BJ (cell line): ENCODE measurements at places on chromosomes 6 and 20.

- DNase-seq, result no peak
These were observed 146.9 kb downstream of the FUT9 start for GRCh38 chr6:96162711-96163120.

DNA sequence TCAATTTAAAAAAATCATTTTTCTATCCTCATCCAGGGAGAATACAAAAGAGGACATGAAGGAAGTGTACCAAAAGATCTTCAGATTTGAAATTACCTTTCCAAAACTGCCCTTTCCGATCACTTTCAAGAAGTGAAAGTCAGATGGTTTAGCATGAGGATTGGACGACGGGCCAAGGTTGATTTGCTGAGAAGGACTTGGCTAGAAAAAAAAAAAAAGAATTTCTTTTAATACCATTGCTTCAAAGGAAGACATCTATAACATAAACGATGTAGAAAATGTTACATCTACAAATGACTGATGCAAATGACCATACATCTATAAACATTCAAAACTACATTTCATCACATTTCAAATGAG, 120.9 kb upstream of the SLC2A12 start:
- no peak for DNase-seq

DNA sequence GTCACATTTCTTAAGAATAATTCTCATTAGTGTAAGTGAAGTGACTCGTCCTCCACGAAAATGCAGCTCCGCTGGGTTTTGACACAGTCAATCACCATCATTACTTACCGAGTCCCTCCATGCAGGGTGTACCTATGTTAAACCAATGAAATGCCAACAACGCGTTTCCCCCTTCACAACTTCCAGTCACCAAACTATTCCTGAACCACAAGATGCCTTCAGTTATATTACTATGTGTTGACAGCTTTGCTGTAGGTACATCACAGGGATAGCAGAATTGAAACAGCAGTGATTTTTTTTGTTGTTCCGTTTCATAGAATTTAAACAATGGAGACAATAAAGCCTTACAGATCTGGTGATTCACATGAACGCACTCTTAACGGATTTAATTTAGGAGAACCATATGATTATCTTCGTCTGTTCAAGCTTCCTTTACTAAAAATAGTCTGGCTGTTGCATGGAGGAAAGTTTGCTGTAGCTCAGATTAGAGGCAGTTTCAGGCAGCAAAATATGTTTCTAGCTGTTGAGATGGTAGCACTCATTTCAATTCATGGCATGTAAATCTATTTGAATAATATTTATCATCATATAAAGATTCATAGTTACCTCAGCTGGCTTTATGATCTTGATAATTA, 652.8 kb downstream of the PRKN start:
- no peak for DNase-seq

DNA sequence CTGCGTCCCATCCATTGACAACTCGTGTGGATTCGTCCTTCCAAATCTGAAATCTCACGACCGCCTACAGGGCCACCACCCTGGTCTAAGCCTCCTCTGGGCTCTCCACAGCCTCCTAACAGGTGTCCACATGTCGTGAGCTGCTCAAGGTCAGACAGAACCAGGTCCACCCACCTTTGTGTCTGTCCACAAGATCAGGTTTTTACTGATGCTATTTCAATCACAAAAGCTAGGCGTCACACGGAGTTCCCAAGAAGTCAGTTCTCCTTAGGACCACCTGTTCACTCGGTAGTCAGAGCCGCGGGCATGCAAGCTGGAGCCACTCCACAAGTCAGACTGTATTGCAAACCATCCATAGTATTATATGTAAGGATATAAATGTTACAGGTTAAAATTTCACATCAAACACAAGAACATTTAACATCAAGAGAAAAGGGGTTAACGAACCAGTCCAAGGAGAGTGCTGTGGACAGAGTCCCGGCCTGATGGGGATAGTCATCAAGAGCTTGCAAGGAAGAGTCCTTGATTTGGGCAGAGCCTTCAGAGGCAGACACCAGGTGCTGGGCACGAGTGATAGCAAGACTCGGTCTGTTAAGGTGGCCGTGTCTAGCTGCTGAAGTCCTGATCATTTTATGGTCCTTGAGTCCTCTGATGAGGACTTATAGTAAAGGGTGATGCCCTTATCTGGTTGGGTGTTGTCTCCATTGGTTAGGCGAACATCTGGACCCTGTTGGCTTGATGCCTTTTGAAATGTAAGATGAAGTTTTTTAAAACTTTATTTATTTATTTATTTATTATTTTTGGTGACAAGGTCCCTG, 731 bp upstream of the DNPH1 start:
- no peak for DNase-seq

GRCh38 chr6:166707045-166707444, 80.0 kb upstream of the RPS6KA2 start:
- no peak for DNase-seq

DNA sequence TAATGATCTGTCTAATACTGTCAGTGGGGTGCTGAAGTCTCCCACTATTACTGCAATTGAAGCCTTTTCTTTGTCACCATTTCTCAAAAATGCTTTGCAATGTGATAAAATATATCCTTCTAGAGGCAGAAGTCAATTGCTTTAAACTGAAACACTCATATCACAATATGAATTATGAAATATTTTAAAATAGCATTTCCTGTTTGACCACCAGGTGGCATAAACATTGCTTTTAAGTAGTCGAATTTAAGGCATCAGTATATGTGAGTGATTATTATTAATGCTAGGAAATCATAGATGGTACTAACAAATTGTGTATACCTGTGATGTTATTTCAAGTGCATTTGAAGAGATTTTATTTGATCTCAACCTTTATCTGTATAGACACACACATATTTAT, 87.5 kb downstream of the MEI4 start:
- DNase-seq, result no peak

- DNase-seq, result no peak
These were observed 2.4 kb upstream of the SYTL3 start for GRCh38 chr6:158647501-158647900.

- no peak for DNase-seq
These were observed 11.7 kb downstream of the UST start for GRCh38 chr6:148758492-148758891.

DNA sequence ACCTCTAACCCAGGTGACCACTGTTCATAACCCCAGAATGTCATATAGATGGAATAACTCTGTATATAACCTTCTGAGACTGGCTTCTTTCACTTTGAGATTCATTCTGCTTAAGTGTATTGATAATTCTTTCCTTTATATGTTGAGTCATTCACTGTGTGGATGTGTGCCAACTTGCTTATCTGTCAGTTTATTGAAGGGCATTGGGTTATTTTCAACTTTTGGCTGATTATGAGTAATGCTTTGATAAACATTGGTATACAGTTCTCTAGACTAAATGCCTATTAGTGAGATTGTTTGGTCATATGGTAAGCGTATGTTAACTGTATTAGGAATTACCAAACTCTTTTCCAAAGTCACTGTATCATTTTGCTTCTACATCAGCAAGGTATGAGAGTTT, 453.4 kb upstream of the SPTLC3 start:
- DNase-seq, result no peak

GRCh38 chr6:110683241-110683640, 132.0 kb downstream of the CDK19 start:
- DNase-seq, result no peak

DNA sequence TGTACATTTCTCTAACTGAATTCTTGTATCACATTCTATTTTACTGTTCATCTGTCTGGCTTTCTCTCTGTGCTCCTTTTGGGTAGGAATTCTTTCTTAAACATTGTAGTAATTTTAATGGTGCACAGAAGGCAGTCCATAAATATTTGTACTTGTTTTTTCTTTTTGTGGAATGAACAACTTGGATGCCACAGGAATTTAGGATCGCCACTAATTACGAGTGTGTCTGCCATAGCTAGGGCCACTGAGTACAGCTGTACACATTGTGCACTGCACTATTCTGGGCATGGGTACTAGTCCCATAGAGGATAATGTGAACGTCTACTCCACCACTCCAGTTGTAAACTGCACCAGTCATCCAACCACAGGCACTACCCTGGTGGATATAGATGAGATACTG, 39.3 kb upstream of the TMEM200A start:
- no peak for DNase-seq

DNA sequence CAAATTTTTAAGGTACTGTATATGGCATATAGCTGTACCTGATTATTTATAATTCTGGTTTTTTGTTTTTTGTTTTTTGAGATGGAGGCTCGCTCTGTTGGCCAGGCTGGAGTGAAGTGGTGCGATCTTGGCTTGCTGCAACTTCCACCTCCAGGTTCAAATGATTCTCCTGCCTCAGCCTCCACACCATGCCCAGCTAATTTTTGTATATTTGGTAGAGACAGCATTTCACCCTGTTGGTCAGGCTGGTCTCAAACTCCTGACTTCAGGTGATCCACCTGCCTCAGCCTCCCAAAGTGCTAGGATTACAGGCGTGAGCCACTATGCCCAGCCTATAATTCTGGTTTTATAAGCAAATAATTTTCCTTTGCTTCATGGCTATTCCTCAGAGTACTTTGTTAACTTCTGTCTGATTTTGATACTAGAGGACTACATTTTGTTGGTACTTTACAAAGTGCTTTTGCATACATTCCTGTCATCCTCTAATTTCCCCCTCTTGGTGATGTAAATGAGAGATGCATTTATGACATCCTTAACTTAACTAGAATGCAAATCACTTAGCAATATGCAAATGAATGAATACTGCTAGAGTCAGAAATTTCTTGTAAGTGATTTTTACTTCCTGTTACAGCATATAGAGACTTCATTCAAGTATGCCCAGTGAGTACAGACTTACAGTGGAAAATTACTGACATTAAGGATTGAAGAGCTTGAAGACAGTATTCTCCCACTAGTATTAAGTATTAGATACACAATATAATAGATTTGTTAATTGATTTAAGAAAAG, 35.7 kb upstream of the ARID1B start:
- no peak for DNase-seq

DNA sequence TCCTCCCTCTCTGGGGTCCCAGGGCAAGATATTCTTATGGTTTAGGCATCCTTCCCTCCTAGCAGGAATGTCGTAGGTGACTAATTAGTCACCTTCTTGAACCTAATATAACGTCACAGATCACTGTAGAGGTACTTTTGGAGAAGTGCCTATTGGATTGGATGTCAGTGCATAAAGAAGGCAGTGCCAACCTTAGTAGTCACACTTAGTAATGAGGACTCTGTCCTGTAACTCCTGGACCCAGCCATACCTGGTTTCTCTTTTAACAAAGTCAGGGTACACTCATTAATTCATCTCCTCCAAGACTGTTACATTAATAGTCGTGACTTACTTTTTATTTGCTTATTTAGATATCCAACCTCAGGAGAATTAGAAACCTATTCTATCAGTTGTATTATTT, 20.0 kb downstream of the VTA1 start:
- DNase-seq, result no peak

DNA sequence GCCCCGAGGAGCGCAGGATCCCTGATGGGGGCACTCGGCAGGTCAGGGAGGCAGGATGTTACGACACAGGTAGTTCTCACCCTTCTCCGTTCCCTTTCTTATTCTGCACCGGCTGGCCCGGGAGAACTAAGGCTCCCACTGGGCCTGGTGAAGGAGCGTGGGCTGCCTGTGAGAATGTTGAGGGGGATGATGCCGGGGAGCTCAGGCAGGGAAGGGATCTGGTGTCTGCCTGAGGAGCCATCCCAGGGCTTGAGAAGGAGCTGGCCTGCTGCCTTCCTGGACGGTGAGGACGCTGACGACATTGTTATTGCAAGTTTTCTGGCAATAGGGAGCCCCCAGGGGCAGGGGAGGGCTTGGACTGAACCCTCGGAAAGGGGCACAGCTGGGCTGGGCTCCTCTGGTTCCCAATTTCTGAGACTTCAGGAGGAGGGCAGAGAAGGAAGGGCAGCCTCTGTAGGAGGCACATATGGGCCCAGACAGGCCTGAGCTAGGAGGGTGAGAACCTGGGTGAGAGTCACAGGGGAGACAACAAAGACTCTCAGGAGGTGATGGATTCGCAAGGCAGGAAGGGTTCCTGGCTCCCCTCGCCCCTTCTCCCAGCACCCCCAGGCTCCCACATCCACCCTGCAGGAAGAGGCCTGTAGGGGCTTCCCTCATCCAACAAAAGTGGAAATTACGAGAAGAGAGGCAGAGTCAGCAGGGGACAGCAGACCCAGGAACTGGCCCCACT, 32.8 kb downstream of the CYP21A2 start:
- DNase-seq, result no peak

- no peak for DNase-seq
These were observed 6.5 kb upstream of the PTPRT start for GRCh38 chr20:43196243-43196642.

DNA sequence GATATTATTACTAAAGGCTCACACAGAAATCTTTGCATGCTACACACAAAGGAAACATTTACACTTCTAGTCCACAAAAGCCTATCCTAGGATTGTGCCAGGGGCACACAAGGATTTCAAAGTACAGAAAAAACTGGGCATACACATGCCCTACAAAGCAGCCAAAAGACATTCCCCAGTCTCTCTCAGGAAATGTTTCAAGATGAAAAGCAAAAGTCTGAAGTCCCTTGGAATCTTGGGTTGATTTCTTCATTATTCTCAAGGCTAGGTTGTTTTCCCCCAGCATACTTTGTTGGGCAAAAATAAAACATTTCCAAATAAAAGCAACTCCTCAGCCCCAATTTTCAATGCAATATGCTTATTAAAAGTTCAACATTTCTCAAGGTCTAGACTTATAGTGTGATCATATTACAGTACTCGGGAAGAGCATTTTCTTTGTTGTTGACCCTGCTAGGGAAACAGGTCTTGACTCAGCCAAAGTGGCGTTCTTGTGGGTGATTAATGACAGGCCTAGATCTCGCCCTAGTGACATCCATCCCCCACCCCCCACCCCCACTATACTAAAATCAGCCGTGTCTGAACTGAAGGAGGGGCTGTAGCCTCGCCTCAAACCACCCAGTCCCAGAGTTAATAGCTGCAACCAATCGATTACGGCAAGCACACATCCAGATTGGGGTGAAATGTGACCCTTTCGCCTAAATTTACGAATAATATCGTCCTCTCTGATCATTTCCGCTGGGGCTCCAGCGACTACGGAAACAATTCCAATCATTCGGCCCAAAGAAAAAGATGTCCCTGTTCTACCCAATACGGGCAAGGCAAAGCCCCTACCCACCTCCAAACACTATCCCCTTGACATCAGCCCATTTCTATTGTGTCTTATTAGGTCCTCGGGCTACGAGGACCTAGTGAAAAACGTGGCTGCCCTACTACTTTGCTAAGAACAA, 1.4 kb downstream of the AKIRIN2 start:
- no peak for DNase-seq

DNA sequence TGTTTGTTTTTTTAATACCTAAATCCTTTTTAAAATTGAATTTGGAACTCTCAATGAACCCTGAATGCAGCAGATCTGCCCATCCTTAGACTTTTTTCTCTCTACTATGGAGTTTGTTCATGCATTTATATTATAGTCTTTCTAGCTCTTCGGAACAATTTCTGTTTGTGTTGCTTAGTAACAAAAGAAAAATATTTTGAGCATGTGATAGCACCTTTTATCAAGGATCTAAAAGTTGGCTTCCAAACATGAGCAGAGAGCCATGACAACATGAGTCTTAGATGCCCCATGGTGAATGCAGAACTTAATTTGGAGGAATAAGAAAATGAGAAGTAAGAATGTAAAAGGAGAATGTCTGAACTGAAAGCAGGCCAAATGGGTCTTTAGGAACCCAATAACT, 133.7 kb downstream of the EDN1 start:
- DNase-seq, result no peak

GRCh38 chr6:127945434-127946097, 44.7 kb upstream of the THEMIS start:
- DNase-seq, result no peak
